ENCODE measurements at places on chromosomes 4 and X.

DNA sequence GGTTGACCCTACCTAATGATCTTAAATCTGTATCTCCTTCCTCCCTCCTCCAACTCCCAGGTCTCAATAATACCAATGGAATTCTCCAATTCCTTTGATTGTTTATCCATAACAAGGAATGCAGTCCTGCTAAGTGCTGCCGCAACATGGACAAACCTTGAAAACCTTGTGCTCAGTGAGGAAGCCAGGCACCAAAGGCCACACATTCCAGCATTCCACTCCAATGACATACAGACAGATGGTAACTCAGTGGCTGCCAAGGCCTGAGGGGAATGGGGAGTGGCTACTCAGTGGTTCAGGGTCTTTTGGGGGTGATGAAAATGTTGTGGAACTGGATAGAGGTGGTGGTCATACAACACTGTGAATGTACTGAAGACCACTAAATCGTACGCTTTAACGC, 10.4 kb downstream of the HAUS7 start:
- DNase-seq: peak; percentile 50

GRCh38 chr4:145859426-145859825, 79.2 kb downstream of the ZNF827 start:
- DNase-seq: no peak

- peak; percentile 51 for DNase-seq
Measured at GRCh38 chr4:122836941-122837340, 10.3 kb downstream of the FGF2 start.

DNA sequence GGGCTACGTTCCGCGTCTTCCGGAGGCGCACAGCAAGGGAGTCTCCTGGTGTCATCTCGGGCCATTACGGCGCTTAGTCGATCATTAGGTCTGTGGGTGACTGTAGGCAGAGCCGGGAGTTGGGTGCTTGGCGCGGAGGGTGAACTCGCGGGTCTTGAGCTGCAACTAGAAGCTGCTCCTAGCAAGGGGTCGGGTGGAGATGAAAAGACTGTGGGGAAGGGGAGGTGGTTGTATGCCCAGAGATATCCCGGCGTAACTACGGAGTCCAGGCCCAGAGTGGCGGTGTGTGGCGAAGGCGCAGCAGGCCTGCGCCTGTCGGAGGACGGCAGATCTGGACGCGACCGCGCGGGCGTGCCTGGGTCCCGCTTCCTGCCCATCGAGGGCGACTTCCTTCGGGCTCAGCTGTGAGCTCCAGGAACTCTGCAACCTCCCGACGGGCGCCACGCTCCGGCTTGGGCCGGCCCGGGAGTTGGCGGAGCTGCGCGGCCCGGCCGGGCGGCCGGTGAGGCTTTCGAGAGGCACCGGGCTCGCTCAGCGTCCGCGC, 2.7 kb upstream of the NKX3-2 start:
- no peak for DNase-seq

DNA sequence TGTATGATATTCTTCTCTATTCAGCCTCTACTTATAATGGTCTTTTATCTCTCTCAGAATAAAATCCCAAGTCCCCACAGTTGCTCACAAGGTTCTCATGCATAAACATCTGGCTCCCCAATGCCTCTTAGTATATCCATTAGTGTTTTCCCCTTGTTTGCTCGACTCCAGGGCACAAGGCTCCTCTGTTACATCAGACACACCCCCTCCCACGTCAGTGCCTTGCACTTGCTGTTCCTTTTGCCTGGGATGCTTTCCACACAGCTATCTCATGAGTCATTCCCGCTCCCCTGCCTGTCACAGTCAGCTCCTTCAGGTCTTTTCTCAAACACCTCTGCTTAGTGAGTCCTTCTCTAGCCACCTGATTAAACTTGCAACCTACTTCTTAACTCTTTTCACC, 260.2 kb downstream of the IL1RAPL1 start:
- DNase-seq: peak; percentile 74

DNA sequence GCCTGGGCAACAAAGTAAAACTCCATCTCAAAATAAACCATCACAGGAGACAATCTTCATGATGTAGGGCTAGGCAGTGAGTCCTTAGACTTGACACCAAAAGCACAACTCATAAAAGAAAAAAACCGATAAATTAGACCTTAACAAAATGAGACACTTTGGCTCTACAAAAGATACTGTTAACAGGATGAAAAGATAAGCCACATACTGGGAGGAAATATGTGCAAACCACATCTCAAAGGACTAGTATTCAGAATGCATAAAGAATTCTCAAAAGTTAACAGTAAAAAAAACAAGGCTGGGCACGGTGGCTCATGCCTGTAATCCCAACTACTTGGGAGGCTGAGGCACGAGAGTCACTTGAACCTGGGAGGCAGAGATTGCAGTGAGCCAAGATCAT, 13.2 kb downstream of the EFHC2 start:
- no peak for DNase-seq

- no peak for DNase-seq
Measured at GRCh38 chrX:127877318-127877717, 174.9 kb downstream of the ACTRT1 start.

DNA sequence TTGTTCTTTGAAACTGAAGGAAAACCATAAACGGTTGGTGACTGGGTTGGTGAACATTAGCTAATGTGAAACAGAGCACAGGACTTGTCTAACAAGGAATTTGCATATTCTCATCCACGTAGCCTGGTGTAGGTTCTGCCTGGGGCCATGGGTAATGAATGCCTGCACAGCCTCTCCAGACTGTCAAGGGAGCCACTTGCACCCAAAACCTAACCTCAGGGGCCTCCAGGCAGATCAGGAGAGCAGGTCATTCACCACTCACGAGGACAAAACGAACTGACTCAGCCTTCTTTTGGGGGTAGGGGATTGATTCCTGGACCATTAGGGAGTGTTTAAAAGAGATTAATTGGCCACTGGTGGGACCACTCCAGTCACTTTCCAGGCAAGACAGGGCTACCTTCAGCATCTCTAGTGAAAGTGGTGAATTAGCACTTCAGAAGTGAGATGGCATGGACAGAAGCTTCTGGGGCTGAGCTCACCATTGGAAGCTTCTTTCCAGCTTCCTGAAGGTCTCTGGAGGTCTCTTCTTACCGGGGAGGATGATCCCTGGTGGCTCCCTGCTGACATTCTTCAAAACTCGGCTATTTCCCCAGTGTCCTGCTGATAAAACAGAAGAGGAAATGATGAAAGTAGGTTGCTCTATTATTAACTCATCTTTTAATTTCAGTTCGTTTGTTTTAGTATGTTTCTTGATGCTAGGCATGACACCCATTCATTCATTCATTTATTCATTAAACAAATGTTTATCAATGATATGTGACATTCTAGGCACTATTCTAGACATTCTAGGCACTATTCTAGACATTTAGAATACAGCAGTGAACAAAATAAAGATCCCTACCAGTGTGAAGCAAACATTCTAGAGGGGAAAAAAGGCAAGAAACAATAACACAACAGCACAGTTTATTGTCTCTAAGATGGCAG, 104.5 kb upstream of the LNX1 start:
- DNase-seq: no peak

DNA sequence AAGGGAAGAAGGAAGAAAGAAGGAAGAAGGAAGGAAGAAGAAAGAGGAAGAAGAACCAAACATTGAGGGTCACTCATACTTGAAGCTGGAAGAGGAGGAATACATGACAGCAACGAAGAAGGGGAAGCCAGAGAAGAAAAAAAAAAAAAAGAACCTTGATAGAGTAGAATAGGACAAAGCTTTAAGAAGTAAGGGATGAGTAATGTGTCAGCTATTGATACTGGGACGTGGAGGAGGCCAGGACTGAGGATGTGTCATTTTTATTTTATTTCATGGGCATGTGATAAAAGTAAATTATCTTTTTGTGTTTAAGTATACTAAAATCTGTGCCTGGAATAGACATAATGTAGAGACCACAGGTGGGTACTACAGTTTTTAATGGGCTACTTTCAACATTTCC, 6.4 kb downstream of the EDA2R start:
- DNase-seq: no peak

DNA sequence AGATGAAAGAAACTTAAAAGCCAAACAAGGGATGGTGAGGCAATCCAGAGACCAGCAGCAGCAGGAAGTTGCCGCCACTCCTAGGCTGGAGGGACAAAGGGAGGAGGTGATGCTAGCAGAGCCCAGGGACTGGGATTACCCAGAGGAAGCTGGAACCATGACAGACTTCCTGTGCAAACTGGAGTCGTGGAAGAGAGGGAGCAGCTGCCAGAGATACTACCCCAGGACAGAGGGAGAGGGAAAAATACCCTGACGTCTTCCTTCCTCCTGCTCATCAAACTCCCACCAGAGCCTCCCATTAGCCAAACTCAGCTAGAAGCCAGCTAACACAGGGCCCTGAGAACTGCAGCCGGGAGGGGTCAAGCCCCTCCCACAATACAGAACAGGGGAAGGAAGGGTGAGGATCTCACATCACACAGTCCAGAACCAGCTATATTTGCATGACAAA, 101.2 kb upstream of the KLF3 start:
- no peak for DNase-seq

GRCh38 chr4:141524116-141524515, 112.3 kb upstream of the IL15 start:
- no peak for DNase-seq

GRCh38 chr4:38004887-38005286, 44.7 kb downstream of the PTTG2 start:
- no peak for DNase-seq

- DNase-seq: no peak
Measured at GRCh38 chrX:24465532-24465865, 413 bp downstream of the PDK3 start.

DNA sequence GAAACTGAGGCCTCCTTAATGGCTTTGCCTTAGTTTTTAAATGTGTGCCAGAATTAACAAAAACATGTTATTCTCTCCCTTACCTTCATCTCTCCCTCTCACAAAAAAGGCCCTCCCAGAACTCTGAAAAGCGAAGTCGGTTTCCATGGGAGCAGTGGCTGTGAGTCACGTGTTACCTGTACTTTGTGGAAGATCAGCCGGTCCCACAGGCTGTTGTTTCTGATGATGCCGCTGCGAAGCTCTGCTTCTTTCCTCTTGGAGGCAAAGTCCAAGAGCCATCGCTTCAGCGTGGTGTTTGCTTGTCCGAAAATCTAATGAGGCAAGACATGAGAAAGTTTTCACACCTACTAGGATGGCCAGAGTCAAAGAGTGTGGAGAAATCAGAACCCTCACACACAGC, 32.5 kb upstream of the CENPU start:
- no peak for DNase-seq

DNA sequence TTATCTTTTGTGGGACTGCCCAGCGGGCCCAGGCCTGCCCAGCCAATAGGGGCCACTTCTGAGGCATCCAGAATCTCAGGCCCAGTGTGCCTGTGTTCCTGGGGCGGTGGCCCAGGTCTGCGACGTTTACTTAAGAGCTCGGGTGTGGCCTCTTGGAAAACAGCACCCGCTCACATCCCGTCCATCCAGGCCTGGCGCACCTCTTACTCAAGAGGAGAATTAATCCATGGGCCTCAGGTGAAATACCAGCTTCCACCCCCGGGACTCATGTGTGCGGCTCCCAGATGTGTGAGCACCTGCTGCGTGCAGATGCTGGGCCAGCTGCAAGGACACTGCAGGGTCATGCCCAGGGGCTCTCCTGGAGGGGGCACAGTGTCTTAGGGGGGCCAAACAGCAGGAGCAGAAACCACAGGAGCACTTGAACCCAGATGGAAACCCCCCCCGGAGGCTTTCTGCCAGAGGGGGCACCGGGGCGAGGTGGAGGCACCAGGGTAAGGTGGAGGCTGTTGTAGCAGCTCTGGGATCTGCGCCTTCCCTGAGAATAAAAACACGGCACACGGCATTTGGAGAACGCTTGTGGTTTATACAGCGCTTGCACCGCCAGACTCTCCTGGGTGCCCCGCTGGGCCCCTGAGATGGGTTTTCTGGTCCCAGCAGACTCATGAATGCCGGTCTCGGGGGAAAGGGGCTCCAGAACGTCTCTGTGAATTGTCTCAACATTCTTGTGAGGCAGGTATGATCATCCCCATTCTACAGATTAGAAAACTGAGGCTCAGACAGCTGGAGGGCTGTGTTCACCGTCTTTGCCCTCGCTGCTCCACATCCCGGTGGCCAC, 2.8 kb downstream of the PSAPL1 start:
- DNase-seq: no peak

DNA sequence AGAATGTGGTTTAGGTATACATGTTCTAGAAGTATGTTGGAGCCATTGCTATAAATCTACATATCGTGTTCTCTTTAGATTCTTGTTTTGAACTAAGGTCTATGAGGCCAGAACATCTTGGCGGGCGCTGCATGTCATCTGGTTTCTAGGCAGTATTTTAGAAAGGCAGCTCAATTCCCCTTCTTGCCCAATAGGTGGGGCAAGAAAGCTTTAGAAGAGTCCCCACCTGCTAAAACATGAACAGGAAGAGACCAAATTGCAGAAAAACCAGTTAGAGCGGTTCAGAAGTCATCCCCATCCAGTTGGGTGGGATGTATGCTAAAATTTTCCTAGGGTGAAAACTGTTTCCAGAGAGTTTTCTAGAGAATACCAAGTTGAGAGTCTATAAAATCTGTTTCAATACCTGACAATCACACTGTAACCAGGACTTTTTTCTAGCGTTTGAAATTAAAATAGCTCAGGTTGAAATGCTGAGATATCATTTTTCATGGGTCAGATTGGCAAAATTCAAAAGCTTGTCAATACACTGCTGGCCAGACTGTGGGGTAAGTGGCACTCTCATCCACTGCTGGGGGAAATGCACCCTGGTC, 17.5 kb upstream of the SH3KBP1 start:
- no peak for DNase-seq

DNA sequence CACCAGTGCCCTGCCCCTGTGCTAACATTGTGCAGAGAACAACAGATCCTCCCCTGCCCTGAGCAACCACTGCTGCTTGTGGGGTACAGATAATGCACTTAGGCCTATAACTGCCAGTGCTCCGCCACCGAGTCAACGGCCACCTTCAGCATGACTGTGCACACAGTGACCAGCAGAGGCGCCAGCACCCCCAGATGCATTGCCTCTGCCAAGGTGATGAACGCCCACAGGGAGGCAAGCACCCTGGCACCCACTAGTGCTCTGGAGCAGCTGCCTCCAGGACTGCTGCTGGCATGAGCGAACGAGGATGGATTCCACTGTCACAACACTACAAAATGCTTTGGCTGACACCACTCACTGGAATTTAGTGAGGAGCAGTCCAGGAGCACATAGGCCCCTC, 38.2 kb downstream of the SPIN2B start:
- no peak for DNase-seq

DNA sequence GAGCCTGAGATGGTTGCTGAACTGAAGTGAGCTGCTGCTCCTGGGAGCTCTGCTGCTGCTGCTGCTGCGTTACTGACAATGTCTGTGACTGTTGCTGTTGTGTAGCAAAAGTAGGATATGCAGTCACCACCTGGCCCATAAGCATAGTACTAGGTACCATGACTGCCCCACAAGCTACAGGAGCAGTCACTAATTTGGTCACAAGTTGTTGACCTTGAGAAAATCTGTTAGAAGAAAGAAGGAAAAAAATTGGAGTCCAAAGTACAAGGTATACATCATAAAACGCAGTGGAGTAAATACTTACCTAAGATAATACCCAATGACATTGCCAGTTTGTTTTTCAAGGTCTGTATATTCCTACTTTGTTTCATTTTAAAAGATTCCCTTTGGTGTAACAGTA, 42.6 kb downstream of the TMEM165 start:
- no peak for DNase-seq

- DNase-seq: no peak
Measured at GRCh38 chr4:41323706-41324105, 67.0 kb downstream of the UCHL1 start.

Measured in brain microvascular endothelial cell (primary cell).